HT1080 (cell line): ENCODE measurements at places on chromosomes 2 and 18. TPM values are rescaled to one million over a fixed set of nuclear protein-coding genes. Genes with fewer than 3 reads are reported as not detected.

DNA sequence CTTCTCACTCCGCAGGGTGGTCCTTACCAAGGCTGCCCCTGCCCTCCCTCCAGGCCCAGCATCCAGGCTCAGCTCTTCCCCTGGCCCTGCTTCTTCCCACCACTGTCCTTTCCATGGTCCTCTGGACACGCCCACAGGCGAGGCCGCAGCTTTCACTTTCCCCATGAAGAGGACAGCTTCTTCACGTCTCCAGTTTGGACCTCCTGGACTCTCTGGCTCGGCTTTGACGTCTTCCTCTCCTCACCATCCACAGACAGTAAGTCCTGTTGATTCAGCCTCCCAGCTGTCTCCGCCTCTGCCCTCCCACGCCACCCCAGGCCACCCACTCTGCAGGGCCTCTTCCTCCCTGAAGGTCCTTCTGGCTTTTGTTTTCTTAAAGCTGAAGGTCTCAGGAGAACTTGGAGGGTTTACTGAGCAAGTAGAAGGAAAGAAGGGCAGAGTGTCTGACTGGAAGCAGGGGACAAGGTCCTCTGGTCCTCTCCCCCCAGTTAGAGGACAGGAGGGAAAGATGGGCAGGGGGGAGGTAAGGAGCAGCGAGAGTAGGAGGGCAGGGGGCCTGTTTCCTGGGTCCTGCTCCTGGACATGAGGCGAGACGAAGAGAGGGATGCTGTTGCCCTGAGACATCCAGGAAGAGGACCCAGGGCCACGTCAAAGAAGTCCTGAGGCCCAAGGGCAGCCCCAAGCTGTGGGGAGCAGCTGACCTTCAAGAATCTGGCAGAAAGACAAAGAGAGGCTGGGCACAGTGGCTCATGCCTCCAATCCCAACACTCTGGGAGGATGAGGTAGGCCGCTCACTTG lies 24.7 kb upstream of the NMUR1 start:
- no peak for DNase-seq

DNA sequence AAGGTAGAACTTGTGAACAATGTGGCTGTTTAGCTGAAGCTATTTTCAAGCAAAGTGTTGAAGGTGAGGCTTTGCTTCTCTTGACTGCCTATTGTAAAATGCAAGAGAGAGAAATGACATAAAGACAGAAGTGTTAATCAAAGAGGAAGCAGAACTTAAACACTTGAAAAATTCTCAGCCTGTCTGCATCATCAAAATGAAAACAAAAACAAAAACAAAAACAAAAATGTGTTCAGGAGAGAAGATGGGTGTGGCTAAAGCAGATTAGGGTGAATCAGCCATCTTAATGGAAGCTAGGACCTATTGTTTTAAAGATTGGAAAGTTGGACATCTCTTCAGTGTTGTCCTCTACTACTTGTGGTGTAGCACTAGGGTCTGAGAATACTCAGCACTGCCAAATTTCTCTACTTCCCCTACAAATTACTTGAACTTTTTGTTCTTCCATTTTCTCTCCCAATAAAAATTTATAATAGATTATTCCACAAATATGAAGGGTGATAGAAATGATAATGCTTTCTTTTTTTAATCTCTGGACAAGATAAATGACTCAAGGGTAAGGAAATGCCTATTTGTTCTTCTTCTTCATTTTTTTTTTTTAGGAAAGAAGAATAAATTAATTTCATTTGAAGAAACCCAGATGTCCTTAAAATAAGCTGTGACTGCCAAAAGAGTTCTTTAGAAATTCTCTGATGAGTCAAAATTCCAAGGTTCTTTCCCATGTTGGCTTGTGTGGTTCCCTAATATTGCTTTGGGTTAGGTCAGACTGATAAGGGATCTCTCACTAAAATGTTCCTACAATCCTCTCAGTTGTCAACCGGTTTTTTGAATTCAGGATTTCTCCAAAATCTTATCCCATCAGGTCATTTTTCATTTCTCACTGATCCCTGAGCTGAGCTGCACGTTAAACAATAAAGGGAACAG lies 571.2 kb upstream of the ZEB2 start:
- DNase-seq = no peak

DNA sequence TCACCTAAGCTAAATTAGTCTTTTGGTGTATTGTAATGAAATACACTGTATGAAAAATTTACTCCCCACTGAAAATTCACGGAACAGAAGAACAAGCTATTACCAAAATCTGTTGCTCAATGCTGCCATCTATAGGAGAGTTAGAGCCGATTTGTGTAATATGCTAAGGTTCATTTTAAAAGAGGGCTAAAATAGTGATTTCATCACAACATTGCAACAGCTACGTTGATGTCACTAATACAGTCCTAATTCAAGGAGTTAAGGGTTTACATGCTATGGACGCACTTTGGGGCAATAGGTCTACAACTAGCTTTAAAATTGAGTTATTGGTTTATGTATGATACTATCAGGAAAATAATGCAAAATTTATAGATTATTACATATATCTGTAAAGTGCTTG lies 3.0 kb upstream of the IRS1 start:
- peak; percentile 46 for DNase-seq

DNA sequence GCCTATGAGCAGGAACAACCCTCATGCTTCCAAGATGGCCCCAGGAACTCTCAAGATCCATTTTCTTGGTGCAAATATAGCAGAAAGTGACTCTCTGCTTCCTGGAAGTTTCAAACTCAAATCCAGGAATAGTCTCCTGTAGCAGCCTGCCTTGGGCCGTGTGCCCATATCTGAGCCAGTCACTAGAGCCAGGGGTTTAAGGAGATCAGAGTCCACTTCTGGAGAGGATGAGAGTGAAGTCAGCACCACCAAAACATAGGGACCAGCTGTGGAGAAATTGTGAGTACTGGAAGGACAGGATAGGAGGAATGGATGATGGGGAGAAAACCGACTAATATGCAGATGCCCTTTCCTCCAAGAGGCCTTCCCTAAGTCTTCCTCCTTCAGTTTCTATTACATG lies 33.2 kb downstream of the PSD4 start:
- DNase-seq = no peak

- no peak for DNase-seq
Measured at GRCh38 chr2:120231564-120231973, 8.4 kb upstream of the TMEM185B start.

- DNase-seq = peak; percentile 27
Measured at GRCh38 chr18:1760901-1761300, 810.4 kb downstream of the METTL4 start.

GRCh38 chr2:172172513-172173173 lies 69.9 kb upstream of the DLX2 start:
- DNase-seq = peak; percentile 71

DNA sequence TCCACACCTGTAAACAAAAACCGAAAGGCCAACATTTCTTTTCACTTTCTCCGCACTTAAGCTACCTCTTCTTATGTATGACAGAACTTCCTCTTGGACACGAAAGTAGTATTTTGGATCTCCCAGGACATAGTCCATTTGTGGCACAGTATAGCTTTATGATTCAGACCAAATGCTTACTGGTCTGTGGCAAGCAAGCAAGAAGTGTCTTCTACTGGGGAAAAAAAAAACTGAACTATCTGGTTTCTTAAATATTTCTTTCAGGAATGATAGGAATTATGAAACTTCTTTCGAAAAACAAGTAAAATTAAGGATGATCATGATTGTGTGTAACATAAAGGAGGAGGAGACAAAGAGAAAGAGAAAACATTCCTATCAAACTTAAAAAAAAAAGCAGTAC lies 33.6 kb downstream of the SRBD1 start:
- no peak for DNase-seq

- no peak for DNase-seq
Measured at GRCh38 chr18:44869533-44869932, 188.8 kb downstream of the SETBP1 start.

- DNase-seq = peak; percentile 55
Measured at GRCh38 chr2:211035548-211036185, 479.3 kb downstream of the CPS1 start.

- no peak for DNase-seq
Measured at GRCh38 chr2:156005531-156005930, 327.0 kb downstream of the NR4A2 start.

- no peak for DNase-seq
Measured at GRCh38 chr2:160465406-160465805, 28.2 kb downstream of the RBMS1 start.

Gene CDK15
- 0.72 TPM in 1 of 2 replicates, not detected in the other for total RNA-seq

Gene GREB1
- 1.2 and 1.7 TPM in 2 replicates for total RNA-seq

Gene CHRNG
- not detected in 2 replicates for total RNA-seq

Gene CAPG
- 349 and 399 TPM in 2 replicates for total RNA-seq

Gene PDK1
- total RNA-seq = 10.6 and 11.3 TPM in 2 replicates

Gene CYP20A1
- total RNA-seq = 9.9 and 10.8 TPM in 2 replicates

Gene SFT2D3
- 3.6 and 4.7 TPM in 2 replicates for total RNA-seq
